ENCODE measurements at places on chromosomes 12 and 14. TPM values are rescaled to one million over a fixed set of nuclear protein-coding genes. Genes with fewer than 3 reads are reported as not detected.

PSMB11 gene
- not detected for polyA plus RNA-seq

CIROP gene
- polyA plus RNA-seq: 0.05 TPM

GRCh38 chr14:100765296-100765695 lies 38.6 kb downstream of the DLK1 start:
- DNase-seq: no peak

GALNT6 gene
- 5.5 TPM for polyA plus RNA-seq

GRCh38 chr12:8668441-8668840 lies 5.8 kb upstream of the MFAP5 start:
- DNase-seq: no peak

PTPN21 gene
- polyA plus RNA-seq: 39.7 TPM

- DNase-seq: no peak
Measured at GRCh38 chr14:76862546-76863282, 36.5 kb downstream of the LRRC74A start.

DNA sequence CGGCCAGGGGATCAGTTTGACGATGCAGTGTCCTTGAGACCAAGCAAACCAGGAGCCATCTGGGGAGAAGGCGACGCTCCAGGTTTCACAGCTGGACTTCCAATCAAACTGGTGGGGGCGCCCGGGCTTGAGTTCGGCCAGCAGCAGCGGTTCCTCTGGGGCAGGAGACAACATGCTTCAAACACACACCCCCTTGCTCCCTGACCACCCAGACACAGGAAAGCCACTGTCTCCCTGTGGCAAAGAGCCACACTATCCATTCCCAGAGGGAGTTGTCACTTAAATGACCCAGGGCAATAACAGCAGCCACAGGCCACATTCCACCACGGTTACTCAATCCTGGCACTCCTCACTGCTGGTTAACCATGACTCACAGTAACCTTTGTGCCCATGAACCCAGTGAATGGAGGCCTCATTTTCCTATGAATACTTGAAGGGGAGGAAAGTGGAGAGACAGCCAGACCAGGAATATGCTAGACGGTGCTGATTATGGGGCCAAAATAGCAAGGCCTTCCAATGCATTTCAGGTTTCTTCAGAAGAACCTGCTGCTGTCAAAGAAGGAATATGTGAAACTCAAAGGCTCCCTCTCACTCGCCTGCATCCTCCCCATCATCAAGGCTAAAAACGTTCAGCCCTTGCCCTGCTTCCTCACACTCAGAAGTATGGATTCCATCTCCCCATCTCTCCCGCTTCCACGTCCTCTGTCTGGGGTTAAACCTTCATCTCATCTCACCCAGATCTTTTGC lies 8.5 kb downstream of the WSB2 start:
- no peak for DNase-seq

DNA sequence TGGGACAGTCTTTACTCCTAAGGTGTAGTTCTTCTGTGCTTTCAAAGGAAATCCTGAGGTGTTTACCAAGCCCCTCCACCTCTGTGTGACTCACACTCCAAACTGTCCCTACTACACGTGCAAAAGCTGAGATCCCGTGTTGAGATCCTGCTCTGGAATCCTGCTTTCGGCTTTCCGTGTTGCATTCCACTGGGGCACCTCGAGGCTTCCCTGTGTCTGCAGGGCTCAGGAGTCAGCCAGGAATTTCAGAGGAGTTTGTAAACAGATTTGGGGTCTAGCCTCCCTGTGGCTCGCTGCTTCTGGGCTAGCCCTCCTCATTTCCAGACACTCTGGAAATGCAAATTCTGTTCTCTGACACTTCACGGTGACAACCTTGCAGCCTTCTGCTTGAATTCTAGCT lies 48.4 kb downstream of the CACNA2D4 start:
- no peak for DNase-seq

CNTN1 gene
- 29.4 TPM for polyA plus RNA-seq

DNA sequence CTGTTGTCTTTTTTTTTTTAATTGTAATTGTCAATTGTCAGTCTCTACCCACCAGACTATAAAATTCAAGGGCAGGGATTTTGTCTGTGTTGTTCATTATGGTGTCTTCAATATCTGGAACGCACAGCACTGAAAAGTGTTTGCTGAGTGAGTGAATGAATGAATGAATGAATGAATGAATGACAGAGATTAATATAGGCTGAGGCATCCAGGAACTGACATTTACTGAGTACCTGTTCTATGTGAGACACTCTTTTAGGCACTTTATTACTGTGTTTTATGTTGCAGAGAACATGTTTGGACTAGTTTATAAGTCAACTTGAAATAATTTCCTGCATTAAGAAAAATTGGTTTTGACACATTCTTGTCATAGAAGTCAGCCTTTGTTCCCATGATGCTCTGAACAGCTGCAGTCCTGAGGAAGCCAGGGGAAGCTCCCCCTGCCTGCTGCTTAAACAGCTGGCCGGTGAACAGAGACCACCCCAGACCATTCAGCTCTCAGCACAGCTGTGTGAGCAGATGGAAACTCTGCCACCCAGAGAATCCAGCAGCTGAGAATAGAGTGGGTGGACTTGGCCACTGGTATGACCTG lies 160.7 kb upstream of the CCND2 start:
- no peak for DNase-seq

DNA sequence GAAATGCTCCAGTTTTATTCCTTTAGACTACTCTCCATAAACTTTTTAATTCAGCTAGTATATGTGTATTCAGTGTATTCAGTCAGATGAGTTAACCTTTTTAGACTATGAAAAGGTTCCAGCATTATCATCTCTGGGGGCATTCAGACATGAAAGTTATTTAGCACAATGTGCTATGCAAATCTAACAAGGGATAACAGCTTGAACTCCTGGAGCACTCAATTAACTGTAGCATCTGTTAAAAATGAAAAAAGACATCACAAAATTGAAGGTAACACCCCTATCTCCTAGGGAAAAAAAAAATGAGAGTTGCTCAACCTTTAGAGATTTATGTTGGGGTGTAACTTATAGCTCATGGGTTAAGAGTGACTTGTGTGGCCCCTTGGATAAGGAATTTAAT lies 211.5 kb downstream of the PHLDA1 start:
- no peak for DNase-seq

DNA sequence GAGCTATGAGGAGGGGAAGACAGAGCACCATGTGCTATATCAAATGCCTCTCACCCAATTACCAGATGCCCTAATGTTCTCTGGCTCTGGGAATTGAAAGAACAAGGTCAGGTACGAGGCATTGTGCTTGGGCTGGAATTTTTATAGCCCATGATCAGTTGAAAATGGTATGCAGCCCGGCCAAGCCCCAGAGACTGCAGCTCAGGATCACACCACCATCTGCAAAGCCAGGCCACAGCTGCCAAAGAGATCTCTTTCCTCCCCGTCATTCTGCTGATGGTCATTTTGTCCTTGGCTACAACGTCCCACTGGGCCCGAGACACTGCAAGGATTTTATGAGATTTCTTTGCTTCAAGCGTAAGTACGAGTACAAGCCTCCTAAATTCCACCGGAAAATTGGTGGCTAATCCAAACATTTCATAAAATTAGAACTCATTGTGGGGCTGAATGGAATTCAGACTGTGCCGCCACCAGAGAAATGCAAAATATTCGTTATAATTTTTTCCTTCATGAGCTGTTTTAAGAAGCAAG lies 15.1 kb downstream of the NUAK1 start:
- no peak for DNase-seq

- no peak for DNase-seq
Measured at GRCh38 chr14:34211732-34212131, 250.3 kb downstream of the SPTSSA start.

ASCL1 gene
- 0.30 TPM for polyA plus RNA-seq

DNA sequence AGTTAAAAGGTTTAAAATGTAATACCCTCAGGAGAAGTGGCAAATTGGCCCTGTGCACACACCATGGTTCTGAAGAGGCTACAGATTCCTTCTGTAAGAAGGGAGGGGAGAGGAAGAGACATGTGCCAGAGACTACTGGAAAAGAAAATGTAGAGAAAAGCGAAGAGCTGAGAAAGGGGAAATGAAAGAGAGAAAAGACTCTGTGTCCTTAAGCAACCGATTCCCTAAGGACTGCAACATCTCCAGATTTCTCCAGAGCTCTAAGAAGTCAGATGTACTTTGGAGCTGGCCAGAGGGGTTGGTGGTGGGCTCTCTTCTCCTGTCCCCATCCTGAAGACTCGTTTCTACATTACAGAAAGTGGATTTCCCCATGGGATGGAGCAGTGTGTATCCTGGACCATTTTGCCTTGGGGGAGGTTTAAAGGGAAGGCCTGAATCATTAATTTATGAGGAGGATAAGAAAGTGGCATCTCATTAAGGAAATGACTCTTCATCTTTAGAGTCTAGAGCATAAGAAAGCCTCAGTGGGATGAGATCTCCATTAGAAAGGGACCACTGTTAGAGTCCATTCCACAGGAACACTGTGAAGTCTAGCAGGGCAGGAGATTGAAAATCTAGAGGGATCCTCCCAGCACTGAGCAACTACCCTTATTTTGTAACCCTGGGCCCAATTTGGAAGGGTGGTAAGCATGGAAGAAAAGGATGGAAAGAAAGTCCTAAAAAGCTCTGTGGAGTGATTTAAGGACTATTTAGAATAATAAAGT lies 45.5 kb upstream of the FUT8 start:
- no peak for DNase-seq

DNA sequence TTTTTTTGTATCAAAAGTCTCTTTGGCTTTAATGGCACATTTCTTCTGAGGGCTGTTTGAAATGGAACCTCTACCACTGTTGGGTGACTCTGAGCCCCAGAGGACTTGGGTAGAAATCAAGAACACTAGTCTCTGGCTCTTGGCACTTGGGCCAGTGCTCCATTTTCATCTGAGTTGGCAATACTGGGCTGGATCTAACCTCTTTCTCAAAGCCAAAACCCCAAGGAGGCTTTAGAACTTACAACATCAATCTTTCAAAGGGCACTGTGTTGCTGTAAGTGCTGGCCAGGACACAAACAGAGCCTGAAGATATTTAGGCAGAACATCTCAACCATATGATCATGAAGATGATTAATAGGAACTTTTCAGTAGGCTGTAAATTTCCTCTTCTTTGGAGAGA lies 34.0 kb upstream of the PLEKHG7 start:
- DNase-seq: no peak

KCNK10 gene
- 0.25 TPM for polyA plus RNA-seq

GRCh38 chr12:67357376-67358125 lies 88.4 kb downstream of the CAND1 start:
- DNase-seq: no peak

- no peak for DNase-seq
Measured at GRCh38 chr12:45217846-45218245, 2.0 kb downstream of the ANO6 start.

JAG2 gene
- polyA plus RNA-seq: 11.4 TPM

- DNase-seq: no peak
Measured at GRCh38 chr12:6961278-6961694, 9.2 kb downstream of the PHB2 start.

- no peak for DNase-seq
Measured at GRCh38 chr12:2513141-2514037, 281.4 kb upstream of the FKBP4 start.

COX8C gene
- 1.3 TPM for polyA plus RNA-seq

GRCh38 chr12:121968876-121969275 lies 50.5 kb downstream of the CFAP251 start:
- no peak for DNase-seq
